ENCODE measurements at places on chromosomes 5 and 9.

- DNase-seq: no peak
These were observed 8.1 kb downstream of the TNFAIP8 start for GRCh38 chr5:119363936-119364335.

DNA sequence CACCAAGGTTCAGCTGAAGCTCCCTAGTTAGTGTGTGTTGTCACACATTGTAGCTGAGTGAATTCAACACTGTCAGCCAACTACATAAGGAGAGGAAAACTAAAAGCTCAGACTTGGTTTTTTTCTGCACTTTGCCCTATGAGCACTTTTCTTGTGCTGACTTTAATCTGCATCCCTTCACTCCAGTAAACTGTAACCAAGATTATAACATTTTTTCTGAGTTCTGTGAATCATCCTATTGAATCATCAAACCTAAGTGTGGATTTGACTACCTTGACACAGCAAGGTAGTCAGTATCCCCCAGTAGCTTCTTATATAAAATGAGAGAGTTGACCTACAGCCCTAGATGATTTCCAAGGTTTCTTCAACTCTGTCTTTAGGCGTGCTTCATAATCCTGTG lies 325.0 kb downstream of the AGTPBP1 start:
- DNase-seq: no peak

DNA sequence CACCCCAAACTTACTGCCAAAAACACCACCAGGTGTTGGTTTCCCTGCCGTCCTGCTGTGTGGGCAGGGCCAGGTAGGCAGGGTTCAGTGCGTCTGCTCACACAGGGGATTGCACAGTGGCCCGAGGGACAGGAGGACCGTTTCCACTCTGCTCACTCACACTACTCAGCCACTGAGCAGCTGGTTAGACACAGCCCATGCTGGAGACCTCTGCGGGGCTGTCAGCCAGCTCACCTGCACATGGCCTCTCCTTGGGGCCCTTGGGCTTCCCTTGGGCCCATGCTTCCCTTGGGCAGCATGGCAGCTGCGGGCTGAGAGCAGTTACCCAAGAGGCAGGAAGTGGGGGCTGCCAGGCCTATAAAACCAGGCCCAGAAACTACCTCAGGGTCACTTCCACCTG lies 79.0 kb downstream of the SYK start:
- DNase-seq: no peak

DNA sequence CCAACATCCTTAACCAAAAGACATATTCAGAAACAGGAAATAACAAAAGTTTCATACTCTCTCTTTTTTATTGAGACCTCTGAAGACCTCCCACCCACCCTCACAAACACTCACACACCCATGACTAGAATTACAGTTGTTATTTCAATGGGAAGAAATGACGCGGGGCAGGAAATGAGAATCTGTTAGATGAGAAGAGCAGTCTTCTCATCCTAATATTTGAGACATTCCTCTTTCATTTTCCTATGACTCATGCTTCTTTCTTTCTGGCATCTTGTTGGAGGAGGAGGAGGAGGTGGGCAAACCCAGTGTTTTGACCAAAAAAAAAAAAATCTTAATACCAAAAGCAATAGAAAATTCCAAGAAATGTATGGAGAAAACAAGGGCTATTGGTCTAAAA lies 179.5 kb upstream of the TARS1 start:
- DNase-seq: no peak

DNA sequence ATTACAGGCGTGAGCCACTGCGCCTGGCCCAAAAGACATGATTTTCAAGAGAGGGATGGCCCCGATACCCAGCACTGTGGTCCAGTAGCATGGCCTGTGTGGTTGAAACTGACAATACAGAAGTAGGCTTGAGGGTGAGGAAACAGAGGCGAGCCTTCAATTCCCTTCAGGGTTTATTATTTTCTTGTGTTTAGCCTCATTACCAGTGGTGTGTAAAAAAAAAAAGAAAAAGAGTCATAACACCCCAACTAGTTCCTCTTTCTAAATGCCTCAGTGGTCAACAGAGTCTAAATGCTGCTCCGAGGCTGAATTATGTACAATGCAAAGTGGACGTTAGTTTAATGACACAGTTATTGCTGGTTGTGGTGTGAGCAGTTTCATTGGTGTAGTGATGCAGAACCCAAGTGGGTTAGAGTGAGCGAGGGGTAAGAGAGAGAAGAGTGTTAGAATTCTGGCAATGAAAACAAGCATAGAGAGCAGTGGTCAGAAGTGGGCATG lies 58.8 kb downstream of the SNX30 start:
- DNase-seq: no peak

DNA sequence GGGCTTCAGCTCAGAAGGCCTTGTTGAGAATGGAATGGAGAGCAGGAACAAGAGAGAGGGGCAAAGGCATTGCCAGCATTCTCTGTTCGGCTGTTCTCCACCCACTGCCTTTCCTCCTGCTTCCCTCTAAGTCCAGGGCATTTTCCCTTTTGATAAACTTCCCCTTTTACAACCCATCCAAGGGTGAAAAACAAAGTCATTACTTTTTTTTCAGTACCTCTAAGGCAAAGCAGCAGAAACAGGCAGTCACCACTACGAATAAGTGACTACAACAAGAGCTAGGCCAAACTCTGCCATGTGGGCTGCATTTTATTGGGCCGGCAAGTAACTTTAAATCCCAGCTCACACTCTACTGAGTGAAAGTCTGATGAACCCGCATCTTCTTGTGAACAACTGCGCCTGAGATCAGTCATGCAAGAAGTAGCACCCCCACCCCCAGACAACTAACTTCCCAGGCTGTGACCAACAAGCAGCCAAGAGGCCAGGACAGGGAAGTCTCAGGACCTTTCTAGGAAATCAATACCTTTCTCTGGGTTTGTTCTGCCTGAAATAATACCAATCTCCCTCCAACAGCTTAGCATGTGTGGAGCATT lies 13.1 kb downstream of the IL7R start:
- no peak for DNase-seq
